ENCODE measurements at places on chromosomes 4 and X. TPM values are rescaled to one million over a fixed set of nuclear protein-coding genes. Genes with fewer than 3 reads are reported as not detected.
A peak's percentile ranks its signal among the peaks of the same experiment; 100 is the strongest.

DNA sequence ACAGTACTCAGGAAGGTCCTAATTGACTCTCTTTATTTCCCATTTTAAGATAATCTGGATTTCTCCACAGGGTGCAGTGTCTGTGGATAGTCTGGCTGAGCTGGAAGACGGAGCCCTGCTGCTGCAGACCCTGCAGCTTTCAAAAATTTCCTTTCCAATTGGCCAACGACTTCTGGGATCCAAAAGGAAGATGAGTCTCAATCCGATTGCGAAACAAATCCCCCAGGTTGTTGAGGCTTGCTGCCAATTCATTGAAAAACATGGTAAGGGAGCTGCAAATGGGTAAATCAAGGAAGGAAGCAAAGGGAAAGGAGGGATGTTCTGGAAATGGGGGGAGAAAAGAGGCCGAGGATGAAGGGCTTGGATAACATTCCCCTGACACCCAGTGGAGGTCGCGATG is 26.0 kb downstream of the ARHGAP36 start:
- DNase-seq, result no peak
- H3K27me3 ChIP-seq, result peaks cover 76% of the 10 kb centered on the region
- H3K27ac ChIP-seq, result no peak overlapping the region
- no peaks in the 10 kb centered on the region for H3K36me3 ChIP-seq
- H3K4me3 ChIP-seq, result no peak overlapping the region

The COL25A1 gene
- 1.3 TPM for total RNA-seq

The FGF5 gene
- not detected for total RNA-seq

The GC gene
- total RNA-seq, result not detected

GRCh38 chrX:153639177-153640044 is 7.6 kb upstream of the DUSP9 start:
- no peaks in the 10 kb centered on the region for H3K36me3 ChIP-seq
- H3K27ac ChIP-seq, result no peak overlapping the region
- peaks cover 2% of the 10 kb centered on the region for H3K4me1 ChIP-seq
- no peak for DNase-seq
- H3K27me3 ChIP-seq, result peaks cover 7% of the 10 kb centered on the region

DNA sequence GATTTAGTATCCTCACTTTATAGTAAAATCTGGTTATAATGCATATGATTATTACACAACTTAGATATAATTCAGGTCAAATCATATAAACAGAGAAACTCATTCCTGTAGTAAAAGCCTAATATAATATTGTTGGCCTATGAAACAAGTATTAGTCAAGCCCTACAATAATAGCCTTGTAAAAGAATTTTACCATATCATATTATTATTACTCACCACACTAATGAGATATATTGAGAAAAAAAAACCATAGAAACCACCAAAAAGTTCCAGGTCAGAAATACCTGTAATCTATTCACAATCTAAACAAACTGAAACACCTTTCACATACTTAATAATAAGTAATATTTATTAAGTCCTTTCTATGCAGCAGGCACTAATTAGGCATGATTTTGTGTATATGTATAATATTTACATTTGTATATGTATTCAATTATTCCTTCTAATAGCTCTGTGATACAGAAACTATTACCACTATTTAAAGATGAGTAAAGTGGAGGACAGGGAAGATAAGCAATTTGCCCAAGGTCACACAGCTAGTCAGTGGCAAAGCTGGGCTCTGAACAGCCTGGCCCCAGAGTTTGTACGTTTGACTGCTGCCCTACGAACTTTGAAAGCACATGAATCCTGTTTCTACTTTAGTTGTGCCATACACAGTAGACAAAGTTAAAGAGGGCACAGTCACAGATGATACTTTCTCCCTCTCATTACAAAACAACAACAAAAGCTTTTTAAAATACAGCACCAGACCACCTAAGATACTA is 9.0 kb downstream of the ZNF827 start:
- DNase-seq, result no peak
- H3K4me3 ChIP-seq, result no peak overlapping the region
- H3K4me1 ChIP-seq, result peaks cover 10% of the 10 kb centered on the region
- H3K27ac ChIP-seq, result no peak overlapping the region
- H3K27me3 ChIP-seq, result no peaks in the 10 kb centered on the region
- H3K36me3 ChIP-seq, result no peaks in the 10 kb centered on the region

DNA sequence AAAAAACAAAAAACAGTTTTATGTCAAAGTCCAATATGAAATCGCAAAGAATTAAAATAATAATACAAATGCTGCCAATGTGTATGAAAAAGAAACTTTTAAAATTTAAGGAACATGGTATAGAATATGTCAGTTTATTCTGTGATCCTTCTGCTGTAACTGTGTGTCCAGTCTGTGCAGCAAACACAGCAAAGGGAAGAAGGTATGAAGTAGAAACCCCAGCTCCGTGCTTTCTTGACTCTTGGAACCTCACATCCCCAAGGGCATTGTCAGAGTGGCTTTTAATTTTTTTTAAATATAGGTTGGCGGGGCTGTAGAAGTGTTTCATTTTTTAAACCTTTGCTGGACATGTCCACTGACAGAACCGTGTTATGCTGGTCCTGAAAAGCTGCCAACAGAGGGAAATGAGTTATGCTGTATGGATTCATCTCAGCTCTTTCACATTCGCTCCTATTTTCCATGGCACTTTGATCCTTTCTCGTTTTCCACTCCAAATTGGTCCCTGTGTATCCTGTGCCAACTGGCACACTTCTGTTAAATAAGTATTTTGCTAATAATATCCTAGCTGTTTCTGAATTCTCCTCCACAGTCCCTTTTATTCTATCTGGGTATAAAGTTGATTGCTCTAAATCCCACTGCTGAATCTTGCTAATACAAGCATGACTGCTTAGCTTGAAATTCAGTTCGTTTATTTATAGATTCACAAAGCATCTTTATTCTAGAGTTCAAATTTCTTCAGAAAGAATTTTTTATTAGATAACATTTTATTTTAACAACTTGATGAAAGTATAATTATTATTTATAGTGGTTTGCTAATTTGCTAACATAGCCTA is 127.0 kb upstream of the DDIT4L start:
- H3K27me3 ChIP-seq, result no peaks in the 10 kb centered on the region
- DNase-seq, result peak; percentile 26
- H3K27ac ChIP-seq, result no peak overlapping the region

The UGT2B7 gene
- total RNA-seq, result 2.2 TPM

- no peak overlapping the region for H3K4me3 ChIP-seq
- H3K4me1 ChIP-seq, result no peaks in the 10 kb centered on the region
- no peaks in the 10 kb centered on the region for H3K36me3 ChIP-seq
- H3K27me3 ChIP-seq, result peaks cover 58% of the 10 kb centered on the region
- H3K27ac ChIP-seq, result peak overlapping the region; percentile 26
- DNase-seq, result peak; percentile 22
Observed at GRCh38 chrX:3345281-3346191, 916 bp downstream of the MXRA5 start.

- no peak overlapping the region for H3K27ac ChIP-seq
- H3K27me3 ChIP-seq, result no peaks in the 10 kb centered on the region
- no peak overlapping the region for H3K4me3 ChIP-seq
- peaks cover 2% of the 10 kb centered on the region for H3K4me1 ChIP-seq
Observed at GRCh38 chr4:186644737-186645261, 78.9 kb downstream of the FAT1 start.

GRCh38 chrX:53089224-53089842 is 4.6 kb upstream of the KANTR start:
- H3K27me3 ChIP-seq, result peaks cover 23% of the 10 kb centered on the region
- DNase-seq, result peak; percentile 69
- H3K27ac ChIP-seq, result no peak overlapping the region
- H3K36me3 ChIP-seq, result peaks cover 3% of the 10 kb centered on the region

DNA sequence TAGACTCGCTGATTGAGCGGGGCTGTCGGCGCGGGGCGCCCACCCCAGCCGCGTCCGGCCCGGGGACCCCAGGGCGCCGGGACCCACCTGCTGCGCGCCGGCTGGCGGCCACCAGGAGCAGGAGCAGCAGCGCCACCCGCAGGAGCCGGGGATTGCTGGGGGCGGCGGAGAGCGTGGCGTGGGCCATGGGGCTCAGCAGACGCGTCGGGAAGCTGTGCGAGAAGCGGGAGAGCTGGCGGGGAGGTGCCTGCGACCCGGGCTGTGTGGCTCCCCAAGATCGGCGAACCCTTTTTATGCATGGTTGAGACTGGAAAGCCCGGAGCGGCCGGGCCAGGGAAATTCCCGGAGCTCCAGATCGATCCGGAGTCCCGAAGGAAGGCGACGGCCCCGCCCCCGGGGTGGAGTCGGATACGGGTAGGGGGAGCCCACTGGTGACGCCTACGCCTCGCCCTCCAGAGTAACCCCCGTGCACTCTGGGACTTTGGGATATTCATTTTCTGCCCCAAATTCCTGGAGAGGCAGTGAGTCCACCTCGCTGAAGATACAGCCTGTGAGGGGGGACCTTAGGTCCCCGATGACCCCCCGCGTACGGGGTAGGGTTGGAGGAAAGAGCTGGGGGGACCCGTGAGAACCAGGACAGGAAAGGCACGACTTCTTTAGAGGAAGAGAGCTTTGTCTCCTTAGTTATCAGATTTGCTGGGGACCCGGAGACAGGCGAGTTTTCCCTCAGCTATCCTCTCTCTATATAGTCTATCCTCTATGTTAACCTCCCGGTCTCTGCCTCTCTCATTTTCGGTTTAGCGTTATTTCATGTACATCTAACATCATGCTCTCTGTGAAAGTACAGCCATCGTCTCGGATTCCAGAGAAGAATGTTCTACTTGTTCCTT is at the start of gene CXCL3:
Gene CXCL3 (minus strand): TSS at position 265 of the 890 bp plus-strand sequence. CDS start 78 bp downstream, at position 187.
- no peaks in the 10 kb centered on the region for H3K27me3 ChIP-seq
- peaks cover 3% of the 10 kb centered on the region for H3K4me1 ChIP-seq
- DNase-seq, result peak; percentile 71
- no peaks in the 10 kb centered on the region for H3K36me3 ChIP-seq
- H3K27ac ChIP-seq, result peak within 1 kb of the TSS; percentile 83

DNA sequence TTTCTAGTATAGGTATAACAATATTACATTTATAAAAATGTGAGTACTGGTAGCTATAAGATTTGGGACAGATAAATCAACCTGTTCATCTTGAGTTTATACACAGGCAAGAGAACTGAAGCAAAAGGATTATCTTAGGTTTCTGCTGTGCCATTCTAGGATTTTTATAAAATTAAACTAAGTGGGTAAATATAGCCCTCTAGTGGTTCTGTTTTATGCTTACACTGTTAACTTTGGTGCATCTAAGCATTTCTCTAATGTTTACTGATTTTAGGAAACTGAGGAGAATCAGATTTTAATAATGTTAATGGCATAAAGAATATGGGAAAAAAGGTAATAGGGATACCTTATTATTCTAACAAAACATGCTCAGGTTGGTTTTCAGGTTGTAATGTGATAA is 1.1 kb upstream of the RRH start:
- H3K4me3 ChIP-seq, result no peak overlapping the region
- no peaks in the 10 kb centered on the region for H3K36me3 ChIP-seq
- no peaks in the 10 kb centered on the region for H3K27me3 ChIP-seq
- no peak for DNase-seq
- no peaks in the 10 kb centered on the region for H3K4me1 ChIP-seq

- H3K4me1 ChIP-seq, result no peaks in the 10 kb centered on the region
- H3K36me3 ChIP-seq, result no peaks in the 10 kb centered on the region
- H3K27ac ChIP-seq, result no peak overlapping the region
- DNase-seq, result peak; percentile 0
Observed at GRCh38 chrX:11890836-11891514, 132.9 kb downstream of the MSL3 start.

DNA sequence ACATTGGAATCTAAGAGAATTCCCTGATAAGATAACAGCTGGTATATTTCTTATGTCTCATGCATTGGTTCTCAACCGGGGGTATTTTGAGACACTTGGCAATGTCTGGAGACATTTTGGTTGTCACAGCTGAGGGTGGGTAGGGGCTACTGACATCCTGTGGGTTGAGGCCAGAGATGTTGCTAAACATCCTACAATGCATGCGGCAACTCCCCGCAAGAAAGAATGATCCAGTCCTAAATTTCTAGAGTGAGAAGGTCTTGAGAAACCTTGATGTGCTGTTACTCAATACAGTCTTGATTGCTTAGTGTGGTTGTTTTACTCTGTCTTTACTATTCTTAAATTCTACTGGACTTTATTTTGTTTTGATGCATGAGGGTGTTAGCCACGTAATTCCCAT is 287.2 kb downstream of the FRMPD4 start:
- no peak overlapping the region for H3K4me3 ChIP-seq
- peaks cover 9% of the 10 kb centered on the region for H3K27me3 ChIP-seq
- H3K4me1 ChIP-seq, result no peaks in the 10 kb centered on the region
- no peaks in the 10 kb centered on the region for H3K36me3 ChIP-seq

The SAGE1 gene
- total RNA-seq, result not detected

DNA sequence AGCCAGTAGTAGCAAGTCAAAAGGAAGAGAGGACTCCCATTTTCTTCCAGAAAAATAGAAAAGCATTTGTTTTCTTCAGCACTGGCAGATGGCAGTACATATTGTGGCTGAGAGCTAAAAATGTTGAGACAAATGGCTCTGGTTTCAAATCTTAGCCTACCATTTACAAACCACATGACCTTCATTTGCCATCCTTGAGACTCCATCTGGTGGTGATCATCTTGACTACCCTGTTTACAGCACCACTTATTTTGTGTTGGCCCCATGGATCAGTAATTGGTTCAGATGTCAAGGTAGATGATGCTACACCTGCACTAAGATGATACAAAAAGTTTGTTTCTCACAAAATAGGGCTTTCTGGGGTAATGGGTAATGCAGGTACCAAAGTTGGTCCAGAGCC is 951.8 kb upstream of the IGFBP7 start:
- H3K4me1 ChIP-seq, result no peaks in the 10 kb centered on the region
- no peak for DNase-seq
- H3K4me3 ChIP-seq, result no peak overlapping the region
- H3K36me3 ChIP-seq, result no peaks in the 10 kb centered on the region
- H3K27me3 ChIP-seq, result no peaks in the 10 kb centered on the region

The PDGFRA gene
- total RNA-seq, result 79.2 TPM

The CSAG1 gene
- not detected for total RNA-seq
